ENCODE measurements at places on chromosomes 2 and 18.
A peak's percentile ranks its signal among the peaks of the same experiment; 100 is the strongest.

GRCh38 chr18:8050616-8051329, 483.7 kb downstream of the PTPRM start:
- no peak for DNase-seq

GRCh38 chr2:9300829-9301453, 94.3 kb downstream of the ASAP2 start:
- no peak for DNase-seq

GRCh38 chr18:2258954-2259353, 312.4 kb downstream of the METTL4 start:
- no peak for DNase-seq

DNA sequence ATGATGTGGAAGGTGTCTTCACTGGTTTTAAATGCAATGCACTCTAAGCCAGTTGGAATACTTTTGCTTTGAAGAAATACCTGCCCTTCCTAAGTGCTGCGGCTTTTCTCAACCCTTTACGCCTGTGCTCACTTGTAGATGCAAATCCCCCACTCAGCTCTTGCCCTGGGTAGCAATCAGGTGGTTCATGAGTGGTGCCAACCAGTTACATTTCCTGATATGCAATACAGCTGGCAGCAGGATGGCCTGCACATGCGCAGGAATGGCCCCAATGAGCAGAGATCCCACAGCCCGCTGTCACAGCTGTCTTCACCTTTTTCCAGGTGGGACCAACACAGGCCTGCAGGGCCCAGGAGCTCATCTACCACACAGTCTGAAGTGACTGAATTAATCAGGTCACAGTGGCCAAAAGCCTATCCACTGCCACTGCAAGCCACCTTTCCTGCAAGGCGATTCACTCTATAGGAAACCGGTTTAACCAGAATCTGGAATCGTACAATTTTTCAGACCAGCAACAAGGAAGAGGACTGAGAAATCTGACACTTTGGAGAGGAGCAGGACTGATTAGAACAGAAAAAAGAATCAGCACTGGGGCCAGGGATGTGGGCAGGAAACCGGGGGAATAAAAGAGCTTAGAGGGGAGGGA, 247.8 kb downstream of the MYT1L start:
- DNase-seq: no peak

- DNase-seq: peak; percentile 14
Measured at GRCh38 chr2:172931256-172931894, 144.3 kb upstream of the MAP3K20 start.

DNA sequence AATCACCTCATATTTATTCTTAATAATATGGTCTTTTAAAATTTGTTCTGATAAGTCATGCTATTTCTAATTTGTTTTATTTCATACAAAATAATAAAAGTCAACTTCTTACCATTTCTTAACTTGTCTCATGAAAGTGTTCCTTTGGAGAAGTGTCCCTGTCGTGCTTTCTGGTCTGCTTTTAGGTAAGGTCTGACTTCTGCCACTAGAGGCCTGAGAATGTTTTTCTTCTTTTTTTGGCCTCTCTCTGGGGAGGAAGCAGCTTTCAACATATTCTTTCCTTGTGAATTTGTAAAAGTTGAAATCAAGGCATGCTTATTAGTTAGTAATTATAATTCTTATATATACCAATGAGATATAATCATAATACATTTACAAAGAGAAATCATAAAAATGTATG, 39.4 kb downstream of the MAP2 start:
- DNase-seq: no peak

DNA sequence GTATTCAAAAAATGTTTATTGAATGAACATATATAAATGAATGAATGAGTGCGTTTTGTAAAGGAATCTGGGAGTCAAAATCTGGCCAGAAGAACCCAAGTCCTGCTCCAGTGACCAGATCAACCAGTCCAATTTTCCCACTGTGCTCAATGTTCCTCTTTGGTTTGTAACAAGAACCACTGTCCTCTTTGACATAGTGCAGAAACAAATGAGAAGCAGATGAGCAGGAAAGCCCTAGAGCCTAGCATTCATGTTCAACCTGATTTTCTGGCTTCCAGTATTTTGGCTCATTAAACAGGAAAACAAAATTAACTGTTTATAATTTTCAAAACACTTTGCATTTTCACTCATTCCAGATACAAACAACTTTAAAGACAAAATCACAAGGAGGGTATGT, 23.2 kb downstream of the FAM124B start:
- no peak for DNase-seq

GRCh38 chr2:27409321-27410073, at the start of gene PPM1G:
TSS of gene PPM1G (minus strand) at chr2:27409591. CDS start at chr2:27409422, 169 bp downstream.
- DNase-seq: peak; percentile 88

- no peak for DNase-seq
Measured at GRCh38 chr2:183495079-183495478, 370.8 kb downstream of the NUP35 start.

DNA sequence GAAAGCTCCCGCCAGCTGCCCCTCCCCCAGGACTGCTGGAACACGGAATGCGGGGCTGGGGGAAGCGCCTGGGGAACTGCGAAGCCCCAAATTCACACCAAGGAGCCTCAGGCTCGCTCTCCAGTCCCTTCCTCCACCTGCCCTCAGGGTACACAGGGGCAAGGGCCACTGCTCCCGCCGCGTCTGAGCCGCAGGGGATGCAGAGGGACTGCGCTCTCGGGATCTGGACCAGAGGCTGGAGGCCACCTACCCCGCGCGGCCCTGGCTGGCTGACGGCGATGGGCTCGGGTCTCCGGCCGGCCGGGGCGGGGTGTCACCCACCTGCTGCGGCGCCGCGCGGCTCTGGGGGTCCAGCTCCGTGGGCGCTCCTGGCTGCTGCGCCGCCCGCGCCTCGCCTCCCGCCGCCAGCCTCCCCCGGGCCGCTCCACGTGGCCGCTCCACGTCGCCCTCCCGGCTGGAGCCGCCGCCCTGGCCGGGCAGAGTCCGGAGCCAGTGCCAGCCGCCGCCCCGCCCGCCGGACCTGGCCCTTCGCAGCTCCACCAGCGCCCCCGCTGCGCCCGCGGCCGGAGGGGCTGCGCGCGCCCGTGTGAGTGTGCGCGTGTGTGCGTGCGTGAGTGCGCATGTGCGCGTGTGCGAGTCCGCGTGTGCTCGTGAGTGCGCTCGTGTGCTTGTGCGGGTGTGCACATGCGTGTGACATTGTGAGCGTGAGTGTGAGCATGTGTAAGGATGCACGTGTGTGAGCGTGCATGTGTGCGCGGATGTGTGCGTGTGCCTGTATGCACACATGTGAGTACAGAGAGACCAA, at the start of gene CGREF1:
Gene CGREF1 (minus strand): TSS at position 604 of the 805 bp plus-strand sequence. CDS start 14,762 bp downstream, outside the sequence.
- DNase-seq: no peak

DNA sequence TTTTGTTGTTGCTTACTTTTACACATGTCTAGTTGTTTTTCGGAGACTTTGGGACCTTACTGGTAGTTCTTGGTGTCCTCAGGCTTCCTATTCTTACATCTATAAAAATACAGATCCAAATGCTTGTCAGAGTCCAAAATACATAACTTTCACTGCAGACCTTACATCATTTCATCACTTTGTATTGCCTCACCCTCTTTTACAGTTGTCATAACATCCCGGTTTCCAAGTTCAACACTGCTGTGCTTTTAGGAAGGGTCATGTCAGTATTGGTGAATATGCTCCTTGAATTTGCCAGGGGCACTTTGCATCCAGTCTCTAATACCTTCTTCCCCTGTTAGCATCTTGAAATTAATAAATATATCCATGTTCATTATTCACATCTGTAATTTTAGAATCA, 518.2 kb upstream of the RAB12 start:
- no peak for DNase-seq

DNA sequence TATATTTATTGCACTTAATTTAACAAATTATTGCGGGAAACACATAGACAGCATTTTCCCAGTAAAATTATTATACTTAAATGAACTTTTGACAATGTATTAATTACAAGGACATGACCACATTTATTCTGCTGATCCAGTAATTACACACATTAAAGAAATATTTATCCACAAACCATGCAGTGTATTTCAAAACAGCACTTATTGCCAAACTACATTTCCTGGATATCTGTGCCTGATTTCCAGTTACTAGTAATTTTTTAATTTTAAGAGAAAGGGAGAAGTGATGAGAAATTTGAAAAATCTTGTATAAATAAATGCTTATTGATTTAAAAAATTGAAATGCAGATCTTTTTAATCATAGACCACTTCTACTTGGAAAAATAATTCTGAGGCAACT, 1458.7 kb upstream of the ACVR2A start:
- no peak for DNase-seq

- DNase-seq: no peak
Measured at GRCh38 chr2:161870401-161870930, 203.5 kb downstream of the DPP4 start.

DNA sequence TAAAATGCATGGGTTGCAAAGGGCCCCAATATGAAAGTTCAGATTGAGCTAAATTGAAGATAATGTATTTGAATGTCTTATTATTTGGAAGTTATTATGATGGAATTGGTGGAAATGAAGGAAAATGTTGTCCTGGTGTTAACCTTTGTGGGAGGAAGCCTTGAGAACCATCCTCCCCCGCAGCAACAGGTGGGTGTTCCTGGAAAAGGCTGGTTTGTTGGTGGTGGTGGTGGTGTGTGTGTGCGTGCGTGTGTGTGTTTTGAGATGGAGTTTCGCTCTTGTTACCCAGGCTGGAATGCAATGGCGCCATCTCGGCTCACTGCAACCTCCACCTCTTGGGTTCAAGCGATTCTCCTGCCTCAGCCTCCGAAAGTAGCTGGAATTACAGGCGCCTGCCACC, 36.2 kb downstream of the CHRNA1 start:
- no peak for DNase-seq

DNA sequence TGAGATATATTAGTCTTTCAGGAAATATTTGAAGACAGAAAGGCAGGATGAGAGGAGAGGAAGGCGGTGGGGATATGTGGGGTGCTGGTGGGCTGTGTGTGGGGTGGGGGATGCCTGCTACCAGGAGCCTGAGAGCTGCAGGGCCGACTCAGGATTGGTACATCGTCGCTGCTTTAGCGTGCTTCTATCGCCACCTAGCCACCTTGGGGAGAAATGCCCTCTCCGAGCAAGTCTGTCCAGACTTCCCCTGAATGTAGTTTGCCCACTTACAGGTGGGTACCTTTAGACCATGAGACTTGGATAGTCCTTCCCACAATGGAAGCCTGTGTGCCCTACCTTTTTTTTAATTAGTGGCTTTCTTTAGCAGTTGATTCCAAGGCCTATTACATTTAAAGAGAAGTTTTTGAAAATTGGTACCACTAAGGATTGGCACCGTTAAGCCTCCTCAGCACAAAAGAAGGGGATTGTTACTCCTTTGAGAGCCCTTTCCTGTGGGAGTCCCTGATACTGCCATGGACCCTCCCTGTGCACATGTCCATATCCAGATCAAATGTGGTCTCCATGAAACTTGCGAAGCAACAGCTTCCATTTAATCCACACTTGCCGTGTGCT, 114.1 kb upstream of the NDUFV2 start:
- DNase-seq: peak; percentile 45

GRCh38 chr18:32759611-32760167, 13.1 kb downstream of the KLHL14 start:
- no peak for DNase-seq

GRCh38 chr2:137659616-137660015, 304.7 kb upstream of the HNMT start:
- DNase-seq: no peak

DNA sequence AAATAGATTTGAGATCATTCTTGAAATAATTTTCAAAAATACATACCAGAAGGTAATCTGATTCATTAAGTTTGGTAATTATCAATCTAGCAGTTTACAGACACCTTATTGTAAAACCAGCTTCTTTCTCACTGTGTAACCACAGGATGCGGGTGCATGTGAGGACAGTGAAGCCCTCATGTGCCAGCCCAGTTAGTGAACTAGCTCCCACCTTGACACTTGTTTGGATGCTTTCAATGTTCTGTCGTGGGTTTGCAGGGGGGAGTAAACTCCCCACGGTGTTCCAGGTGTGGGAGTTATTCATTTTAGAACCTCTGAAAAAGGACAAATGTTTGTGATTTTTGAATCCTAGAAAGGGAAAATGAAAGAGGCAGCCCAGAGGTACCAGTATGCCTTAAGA, 59.0 kb downstream of the WDSUB1 start:
- no peak for DNase-seq

- DNase-seq: no peak
Measured at GRCh38 chr2:66456183-66457041, 21.5 kb downstream of the MEIS1 start.

DNA sequence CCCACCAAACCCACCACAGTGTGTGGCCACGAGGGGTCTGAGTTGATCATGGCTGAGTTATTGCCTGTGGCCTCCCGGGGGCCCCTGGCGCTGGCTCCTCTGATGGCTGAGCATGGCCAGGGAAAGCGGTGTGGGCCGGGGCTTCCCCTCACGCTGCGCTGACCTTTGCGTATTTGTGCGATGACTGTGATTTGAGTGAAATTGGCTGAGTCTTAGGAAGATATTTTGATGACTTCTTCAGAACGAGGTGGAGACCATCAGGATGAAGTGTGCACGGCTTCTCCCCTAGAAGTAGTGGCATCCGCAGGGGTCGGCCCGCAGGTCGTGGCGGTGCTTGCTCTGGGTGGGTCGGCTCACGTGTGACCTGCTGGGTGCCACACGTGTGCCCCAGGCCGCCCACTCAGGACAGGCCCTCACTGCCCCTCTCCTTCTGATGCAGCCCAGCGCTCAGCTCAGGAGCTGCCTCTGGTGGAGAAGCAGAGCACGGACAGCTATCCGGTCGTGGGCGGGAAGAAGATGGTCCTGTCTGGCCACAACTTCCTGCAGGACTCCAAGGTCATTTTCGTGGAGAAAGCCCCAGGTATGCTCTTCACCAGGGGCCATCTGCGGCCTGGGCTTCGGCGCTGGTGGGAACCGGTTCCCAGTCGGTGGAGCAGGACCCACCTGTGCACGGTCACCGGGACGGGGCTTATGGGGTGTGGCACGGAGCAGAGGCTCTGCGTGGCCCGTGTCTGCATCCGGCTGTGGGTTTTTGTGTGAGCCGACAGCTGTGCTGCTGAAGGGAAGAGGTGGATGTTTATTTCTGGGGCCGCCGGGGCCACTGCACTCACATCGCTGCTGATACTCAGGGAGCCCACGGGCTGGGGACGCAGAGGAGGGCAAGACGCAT, 55.8 kb downstream of the NFATC1 start:
- no peak for DNase-seq

DNA sequence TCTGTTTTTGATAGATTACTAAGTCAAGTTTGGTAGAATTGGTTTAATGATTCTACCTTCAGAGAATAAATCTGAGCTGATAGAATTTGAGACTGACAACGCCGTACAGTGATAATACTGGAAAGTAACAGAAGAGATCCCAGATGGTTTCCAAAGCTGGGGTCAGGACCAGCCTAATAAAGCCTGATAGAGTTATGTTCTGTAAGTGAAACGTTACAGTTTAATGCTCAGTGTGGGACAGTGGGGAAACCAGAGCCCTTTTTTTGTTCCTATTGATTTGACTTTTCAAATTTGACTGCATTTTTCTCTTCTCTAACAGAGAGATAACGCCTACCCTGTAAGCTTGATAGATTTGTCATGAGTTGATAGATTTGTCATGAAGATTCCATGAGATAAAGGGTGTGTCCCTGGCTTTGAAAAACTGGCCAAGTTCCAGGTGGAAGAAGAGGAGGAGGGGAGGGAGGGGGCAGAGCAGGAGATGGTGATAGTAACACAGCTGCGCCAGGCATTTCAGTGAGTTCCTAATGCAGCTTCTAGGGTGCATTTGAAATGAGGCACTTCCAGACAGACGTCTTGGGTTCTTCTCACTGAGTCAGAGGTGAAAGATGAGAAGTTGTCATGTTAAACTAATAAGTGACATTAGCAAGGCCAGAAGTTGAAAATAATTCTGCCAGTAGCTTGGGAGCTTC, 65.1 kb downstream of the CERS6 start:
- no peak for DNase-seq

GRCh38 chr2:53942280-53942679, 28.5 kb downstream of the PSME4 start:
- DNase-seq: no peak

- DNase-seq: no peak
Measured at GRCh38 chr2:1847846-1848598, 103.7 kb upstream of the PXDN start.
